Breast epithelium (tissue), 4 donors: ENCODE measurements at places on chromosomes 2 and 18. TPM values are rescaled to one million over a fixed set of nuclear protein-coding genes. Genes with fewer than 3 reads are reported as not detected.
A peak's percentile ranks its signal among the peaks of the same experiment; 100 is the strongest.

DNA sequence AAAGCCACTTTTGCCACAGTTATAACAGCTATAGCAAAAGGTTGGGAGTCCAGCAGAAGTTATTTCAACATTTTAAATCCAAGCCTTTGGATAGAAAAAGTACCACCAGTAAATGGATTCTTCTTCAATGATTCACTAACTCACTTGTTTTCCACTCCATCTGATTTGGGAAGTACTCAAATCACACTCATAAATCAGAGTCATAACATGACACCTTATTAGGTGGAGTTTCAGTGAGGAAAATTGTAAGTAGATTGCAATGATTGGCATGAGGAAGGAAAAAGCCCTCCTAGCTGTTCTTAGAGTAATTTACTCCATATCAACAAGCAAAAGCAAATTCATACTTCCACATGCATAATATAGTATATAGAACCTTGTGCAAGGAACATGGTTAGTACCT is 132.9 kb downstream of the NR4A2 start:
- no peak for DNase-seq

- DNase-seq = no peak
Measured at GRCh38 chr2:203572316-203572715, 37.2 kb upstream of the RAPH1 start.

- DNase-seq = no peak
Measured at GRCh38 chr2:180056367-180057118, 49.4 kb upstream of the CWC22 start.

- DNase-seq = no peak
Measured at GRCh38 chr2:39937621-39938020, 158.6 kb upstream of the THUMPD2 start.

GRCh38 chr18:49021433-49022129 is 70.8 kb upstream of the SMAD7 start:
- DNase-seq = peak; percentile 77

GRCh38 chr18:24000613-24001490 is 13.7 kb upstream of the TTC39C start:
- no peak for DNase-seq

GRCh38 chr18:63218472-63218871 is 101.1 kb downstream of the BCL2 start:
- no peak for DNase-seq

- DNase-seq = no peak
Measured at GRCh38 chr18:50457639-50458038, 82.8 kb downstream of the SKA1 start.

- no peak for DNase-seq
Measured at GRCh38 chr2:137607722-137608318, 356.5 kb upstream of the HNMT start.

Gene SPR
- 36.3 TPM for total RNA-seq

Gene POMC
- total RNA-seq = 10.7 TPM

Gene SAG
- not detected for total RNA-seq

Gene ABCG5
- total RNA-seq = not detected

Gene ASPRV1
- 1.8 TPM for total RNA-seq
